ENCODE measurements at places on chromosomes 7 and 10.

- no peak for DNase-seq
Measured at GRCh38 chr7:24825381-24825794, 68.1 kb upstream of the GSDME start.

DNA sequence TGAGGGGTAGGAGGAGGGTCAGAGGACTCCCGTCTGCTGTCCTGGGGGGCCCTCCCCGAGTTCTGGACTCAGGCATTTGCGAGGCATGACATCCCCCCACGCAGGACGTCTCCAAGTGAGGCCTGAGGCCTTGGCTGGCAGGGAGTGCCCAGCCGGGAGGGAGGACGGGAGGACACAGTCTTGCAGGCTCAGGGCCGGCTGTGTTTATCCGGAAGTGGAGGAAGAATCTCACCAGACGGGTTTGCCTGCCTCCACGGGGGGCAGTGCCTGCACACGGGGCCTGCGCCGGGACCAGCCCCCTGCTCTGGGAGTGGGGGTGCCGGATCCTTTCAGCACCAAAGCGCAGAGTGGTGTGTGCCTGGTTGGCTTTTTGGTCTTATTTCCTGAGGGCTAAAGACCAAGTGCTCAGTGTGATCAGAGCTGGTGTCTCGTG, 10.9 kb downstream of the PWWP2B start:
- DNase-seq: no peak

DNA sequence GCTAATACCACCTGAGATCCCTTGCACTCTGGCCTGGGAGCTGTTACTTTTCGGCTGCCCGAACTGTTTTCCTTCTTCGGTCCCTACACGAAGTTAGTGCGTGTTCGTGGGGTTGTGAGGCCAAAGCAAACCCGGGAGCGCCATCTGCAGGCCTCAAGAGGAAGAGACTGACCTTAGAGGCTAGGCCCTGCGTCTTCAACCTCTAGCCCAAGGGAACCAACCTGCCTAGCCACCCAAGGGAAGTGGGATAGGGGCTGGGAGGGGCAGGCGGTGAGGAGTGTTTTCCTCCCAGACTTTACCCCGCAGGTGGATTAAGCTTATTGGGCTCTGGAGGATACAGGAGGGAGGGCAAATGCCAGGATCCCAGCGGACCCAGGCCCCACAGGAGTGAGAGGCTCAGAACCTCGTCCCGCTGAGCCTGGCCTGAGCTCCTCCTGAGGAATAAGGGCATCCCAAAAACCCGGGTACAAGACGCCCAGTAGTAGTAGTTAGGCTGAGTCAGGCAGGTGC, 1.7 kb upstream of the PAX2 start:
- DNase-seq: peak; percentile 68

DNA sequence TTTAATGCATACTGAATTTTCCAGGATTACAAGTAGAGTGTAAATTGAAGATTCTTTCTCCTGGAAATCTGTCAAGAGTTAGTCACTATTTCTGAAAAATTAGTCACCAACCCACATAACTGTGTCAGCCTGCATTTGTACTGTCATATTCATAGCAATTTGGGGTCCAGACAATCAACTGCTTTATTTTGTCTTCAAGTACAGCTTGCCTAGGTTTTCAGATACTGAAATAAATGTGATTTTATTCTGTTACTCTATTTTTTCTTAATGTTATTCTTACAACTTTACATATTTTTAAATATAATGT, 55.1 kb downstream of the CUBN start:
- peak; percentile 51 for DNase-seq

- no peak for DNase-seq
Measured at GRCh38 chr7:13107291-13107690, 419.9 kb downstream of the ARL4A start.

DNA sequence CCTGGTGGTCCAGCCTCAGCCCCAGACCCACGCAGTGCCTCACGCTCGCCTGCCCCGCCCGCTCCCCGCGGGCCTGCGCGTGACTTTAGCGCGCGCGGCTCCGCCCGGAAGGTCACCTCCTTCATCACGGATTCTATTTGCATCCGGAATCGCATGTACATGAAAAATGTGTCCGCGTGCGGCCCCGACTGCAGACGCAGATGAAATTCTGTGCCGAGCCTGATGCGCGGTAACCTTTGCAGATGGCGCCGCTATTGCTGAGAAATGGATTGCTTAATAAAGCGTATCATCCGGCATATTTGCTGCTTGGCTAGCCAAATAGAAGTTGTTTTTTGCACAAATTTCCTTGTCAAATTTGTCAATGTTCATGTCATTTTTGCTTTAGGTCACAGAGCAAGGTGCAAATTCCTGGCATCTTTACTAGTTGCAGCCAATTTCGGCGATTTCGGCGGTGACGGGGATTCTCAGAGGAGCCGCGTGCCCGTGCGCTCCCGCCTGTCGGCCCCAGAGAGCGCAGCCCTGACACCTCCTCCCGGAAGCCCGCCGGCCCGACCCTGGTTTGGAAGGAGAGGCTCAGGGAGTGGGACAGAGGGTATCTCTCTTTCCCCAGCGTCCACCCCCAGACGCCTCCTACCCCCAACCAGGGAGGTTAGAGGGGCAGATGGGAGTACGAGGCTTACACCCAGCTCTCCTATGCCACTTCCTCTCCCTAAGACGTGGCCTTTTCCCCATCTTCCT, 85.9 kb upstream of the PAX2 start:
- DNase-seq: no peak

DNA sequence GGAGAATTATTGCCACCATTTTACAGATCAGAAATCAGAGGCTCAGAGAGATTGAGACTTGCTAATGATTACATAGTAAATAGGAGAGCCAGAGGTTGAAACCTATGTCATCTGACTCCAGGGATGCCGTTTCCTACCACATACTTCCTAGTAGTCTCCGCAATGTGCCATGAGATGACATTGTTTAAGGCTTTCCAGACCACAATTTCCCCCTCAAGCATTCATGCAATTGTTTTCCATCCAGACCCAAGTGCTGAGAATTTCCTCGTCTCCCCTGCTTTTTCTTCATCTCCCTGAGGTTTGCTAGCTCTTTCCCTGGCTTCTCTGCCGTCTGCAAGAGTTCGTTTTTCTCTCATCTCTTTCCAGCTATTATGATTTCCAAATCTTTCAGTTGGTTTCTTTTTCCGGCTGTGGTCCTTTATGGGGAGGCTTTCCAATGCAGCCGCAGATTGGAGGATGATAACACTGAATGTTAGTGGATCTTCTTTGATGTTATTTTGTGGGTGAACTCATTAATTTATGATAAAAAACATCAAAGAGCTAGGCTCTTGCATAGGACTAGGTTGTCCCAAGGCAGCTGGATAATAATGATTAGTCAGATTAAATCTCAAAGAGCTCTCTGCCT, 6.9 kb upstream of the GOLGA7B start:
- no peak for DNase-seq

GRCh38 chr7:140876519-140877248, 48.0 kb downstream of the BRAF start:
- peak; percentile 54 for DNase-seq

DNA sequence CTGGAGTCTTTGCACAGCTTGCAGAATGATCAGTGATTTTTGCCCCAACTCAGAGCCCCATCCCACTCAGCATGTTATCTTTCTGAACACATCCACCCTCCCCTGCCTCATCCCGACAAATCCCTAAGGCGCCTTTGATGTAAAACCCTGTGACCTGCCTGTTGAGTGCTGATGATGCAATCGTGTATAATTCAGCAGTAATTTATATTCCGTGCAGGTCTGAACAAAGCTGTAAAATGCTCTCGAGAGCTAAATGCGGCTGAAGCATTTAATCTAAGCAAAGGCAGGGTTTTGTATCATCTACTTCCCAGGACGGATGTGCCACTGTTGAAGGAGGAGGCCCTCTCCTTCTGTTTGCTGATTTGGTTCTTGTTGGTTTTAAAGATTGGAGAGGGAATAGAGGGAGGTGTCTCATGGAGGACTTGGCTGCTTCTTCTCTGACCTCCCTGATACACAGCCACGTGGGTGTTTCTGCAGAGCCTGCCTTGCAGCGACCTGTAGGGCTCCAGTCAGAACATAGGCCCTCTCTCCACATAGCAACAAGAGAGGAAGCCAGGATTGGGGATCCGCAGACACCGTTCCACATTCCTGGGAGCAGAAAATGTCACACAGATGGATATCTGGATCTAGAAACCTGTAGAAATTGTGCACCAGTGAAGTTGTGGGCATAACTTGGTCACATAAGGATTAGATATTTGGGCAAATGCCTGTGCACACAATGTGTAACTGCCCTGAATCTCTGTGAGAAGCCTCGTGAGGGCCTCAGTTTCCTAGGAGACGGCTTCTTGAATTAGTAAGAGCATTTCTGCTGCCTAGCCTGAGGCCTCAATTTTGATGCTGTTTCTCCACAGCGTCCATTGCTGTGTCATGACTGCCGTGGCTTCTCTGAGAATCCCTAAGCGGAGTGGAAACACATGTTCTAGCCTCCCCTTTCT, 90.2 kb upstream of the AGK start:
- DNase-seq: no peak
